Tibial nerve (tissue), 4 donors: ENCODE measurements at places on chromosomes 2 and 18.

DNA sequence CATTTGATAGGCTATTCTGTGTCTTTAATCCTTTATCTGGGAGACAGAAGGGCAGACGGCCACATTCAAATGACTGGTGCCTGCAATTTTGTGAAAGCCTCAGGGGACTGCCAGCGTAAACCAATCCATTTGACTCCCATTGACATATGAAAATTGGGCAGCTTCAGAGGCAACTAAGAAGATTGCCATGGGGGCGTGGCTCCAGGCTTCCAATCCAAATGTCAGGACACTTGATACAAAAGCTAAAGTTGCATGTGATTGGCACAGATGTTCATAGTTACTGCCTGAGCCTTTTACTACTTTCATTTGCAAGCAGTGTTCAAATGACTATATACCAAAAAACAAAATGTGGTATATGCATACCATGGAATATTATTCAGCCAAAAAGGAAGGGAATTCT, 42.0 kb downstream of the SPC25 start:
- no peak for DNase-seq

GRCh38 chr2:175030380-175031271, 25.4 kb upstream of the CHN1 start:
- no peak for DNase-seq

DNA sequence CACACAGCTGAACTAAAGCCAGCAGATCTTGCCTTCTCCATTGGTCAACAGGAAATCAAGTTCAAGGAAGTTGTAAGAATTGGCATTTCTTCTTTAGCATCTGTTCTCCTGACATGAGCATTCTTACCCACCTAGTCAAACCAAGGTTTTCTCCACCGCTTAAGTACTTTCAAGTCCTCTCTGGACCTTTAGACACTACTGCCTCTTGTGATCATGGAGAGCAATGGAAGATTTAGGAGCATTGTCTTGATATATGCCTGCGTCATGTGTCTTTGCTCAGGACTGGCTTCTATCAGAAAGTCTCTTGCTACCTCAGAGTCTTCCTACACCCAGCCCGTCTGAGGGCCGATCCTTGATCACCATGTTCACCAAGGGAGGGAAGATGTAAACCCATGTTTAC, 262.2 kb downstream of the PHLPP1 start:
- no peak for DNase-seq

GRCh38 chr2:10085668-10086059, 5.5 kb upstream of the CYS1 start:
- no peak for DNase-seq

DNA sequence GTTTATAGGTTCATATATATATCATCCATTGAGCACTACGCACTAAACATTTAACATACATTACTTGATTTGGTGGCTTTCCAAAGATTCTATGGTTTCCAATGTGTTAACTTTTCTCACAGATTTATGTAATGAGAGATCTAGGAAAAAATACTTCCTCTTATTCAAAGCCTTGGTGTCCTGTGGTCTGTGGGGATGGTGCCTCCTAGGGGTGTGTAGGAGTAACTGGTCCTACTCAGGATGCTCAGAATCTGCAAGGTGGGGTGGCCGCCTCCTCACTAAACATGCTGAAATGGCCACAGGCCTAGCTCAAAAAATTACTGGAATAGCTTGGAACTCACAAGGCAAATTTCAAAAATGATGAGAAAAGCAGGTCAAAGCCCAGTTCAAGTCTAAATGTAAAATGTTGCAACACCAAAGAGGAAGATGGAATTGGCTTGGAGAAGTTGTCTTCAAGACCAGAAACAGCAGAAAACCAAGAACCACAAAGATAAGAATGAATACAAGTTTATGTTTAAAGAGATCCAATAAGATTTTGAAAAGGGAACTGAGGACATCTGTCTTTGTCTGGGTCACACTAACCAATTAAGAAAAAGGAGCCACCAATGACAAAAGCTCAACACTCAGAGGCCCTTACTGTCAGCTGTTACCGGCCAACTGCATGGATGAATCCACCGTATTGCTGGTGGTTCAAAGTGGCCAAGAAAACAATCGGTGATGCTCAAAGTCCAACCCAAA, 11.5 kb downstream of the GPR55 start:
- DNase-seq, result no peak

GRCh38 chr2:203328760-203329540, 756 bp downstream of the ABI2 start:
- no peak for DNase-seq

DNA sequence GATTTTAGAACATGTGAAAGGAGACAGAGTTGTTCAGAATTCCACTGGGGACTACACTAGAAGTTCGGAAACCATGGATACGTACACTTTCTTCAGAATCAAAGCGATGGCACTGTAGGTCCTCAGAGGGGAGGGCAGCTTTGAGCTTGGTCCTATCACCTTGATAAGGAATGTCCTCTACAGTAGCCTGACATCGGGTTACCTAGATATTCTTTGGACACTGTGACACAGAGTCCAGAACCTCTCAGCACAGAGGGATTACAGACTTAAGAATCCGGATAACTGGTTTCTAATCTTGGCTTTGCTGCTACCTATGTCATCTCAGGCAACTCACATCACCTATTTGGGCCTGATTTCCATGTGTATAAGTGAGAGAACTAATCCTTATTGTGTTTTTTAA, 14.0 kb downstream of the LBH start:
- no peak for DNase-seq

GRCh38 chr18:62318228-62319180, 6.6 kb upstream of the TNFRSF11A start:
- no peak for DNase-seq

DNA sequence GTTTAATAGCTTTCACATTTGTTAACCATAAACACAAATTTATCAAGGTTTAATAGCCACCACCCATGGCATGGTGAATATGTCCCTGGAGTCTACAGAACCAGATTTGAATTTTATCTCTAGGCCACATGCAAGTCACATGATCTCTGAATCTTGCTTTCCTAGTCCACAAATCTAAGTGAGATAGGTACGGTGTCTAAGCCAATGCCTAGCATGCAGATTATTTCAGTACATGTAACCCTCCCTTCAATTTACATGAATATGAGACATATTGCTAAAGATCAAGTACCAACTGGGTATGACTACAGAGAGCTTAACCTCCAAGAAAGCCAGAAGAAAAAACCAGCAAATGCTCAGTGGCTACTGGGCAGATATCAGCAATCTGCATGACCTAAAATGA, 10.0 kb downstream of the ZNF24 start:
- DNase-seq, result no peak

- DNase-seq, result no peak
Observed at GRCh38 chr18:904218-905090, at the start of gene ADCYAP1. ADCYAP1 (plus strand) TSS chr18:904871; CDS start chr18:905387, 516 bp downstream.

DNA sequence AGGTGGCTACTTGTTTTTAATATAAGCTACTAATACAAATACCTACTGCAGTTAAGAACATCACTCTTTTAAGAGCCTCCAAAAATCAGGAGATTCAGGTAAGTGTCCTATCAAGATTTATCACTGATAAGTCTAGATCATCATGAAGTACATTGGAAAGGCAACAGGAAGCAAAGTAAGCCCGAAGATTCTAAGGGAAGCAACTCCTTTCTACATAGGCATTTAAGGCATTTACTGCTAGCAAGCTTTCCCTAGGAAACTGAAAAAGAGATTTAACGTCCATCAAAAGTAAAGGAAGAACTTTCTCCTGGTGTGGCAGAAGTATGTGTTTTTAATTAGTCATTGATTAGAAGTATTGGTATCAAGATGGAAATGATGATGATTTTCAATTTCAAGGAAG, 3.7 kb downstream of the STK17B start:
- DNase-seq, result no peak

DNA sequence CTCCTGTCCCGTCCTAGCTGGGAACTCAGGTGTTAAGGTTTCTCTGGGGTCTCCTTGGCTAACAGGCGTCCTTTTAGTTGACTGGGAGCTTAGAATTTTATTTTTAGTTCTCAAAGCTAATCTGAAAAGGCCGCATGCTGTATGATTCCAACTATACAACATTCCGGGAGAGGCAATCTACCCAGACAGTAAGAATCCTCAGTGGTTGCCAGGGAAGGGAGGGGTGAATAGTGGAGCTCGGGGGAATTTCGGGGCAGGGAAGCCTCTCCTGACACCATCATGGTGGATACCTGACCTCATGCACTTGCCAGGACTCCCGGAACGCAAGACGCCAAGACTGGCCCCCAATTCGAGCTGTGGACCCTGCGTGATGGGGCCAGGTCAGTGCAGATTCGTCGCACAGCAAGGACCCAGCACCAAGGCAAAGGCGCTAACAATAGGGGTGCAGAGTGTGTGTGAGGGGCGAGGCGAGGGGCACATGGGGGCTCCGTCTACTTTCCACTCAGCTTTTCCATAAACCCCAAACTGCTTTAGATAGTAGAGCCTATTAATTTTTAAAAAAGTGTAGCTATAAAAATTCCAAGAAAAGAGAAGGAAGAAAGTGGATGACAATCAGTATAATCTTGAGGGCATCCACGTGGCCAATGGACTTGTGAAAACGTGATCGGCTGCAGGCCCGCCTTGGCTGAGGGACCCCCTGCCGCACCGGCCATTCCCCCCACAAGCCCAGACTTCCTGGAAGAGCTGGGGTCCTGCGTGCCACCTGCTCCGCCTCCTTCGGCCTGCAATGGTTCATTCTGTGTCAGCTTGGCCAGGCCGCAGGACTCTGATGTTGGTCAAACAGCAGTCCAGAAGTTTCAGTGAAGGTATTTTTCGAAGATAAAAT, 17.3 kb downstream of the PDCD1 start:
- no peak for DNase-seq

- no peak for DNase-seq
Observed at GRCh38 chr18:79950515-79951341, 725 bp downstream of the SLC66A2 start.

GRCh38 chr2:175001566-175001965, 3.6 kb downstream of the CHN1 start:
- DNase-seq, result no peak

GRCh38 chr2:204407204-204408014, 137.9 kb upstream of the PARD3B start:
- no peak for DNase-seq

DNA sequence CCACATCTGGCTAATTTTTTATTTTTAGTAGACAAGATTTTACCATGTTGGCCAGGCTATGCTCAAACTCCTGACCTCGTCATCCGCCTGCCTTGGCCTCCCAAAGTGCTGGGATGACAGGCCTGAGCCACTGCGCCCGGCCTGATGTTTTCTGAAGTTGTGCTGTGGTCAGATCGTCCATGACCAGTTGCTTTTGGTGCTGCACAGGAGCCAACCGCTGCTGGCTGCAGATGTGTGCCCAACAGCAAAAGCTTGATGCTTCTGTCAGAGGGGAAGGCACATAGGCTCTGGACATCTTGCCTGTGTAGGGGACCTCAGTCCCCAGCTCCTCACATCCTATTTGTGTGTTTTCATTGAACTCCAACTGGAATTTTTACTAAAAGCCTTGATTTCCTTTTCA, 218.3 kb downstream of the AGAP1 start:
- no peak for DNase-seq

DNA sequence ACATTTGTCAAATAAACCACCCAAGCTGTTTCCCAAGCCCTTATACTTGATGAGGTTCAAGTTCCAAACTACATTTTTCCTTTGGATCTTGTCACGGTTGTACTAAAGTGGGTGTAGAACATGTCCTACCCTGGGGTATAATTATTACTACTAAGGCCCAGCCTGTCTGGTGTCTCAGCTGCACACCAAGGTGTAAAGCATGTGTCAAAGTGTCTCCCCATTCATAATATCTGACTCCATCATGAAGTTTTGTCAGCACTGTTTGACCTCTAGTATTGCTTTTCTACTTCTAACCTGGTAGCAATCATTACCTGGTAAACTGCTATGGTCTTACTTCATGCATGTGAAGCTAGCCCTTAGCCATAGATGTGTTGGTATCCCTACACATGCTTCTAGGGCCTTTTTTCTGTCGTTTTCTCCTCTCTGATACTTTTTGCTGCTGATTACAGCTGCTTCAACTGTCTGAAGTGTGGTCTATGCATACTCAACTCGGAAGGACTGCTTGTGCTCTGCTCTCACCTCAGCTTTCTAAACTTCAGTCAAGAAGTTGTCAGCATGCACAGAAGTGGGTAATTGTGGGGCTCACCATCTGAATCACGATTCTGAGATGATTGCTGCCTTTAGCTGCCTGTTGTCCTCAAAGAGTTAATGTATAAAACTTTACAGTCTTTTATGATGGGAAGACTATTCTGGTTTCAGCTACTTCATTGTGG, 445.7 kb upstream of the TRIB2 start:
- DNase-seq, result no peak

- DNase-seq, result no peak
Observed at GRCh38 chr2:233112329-233112728, 52.2 kb downstream of the INPP5D start.

DNA sequence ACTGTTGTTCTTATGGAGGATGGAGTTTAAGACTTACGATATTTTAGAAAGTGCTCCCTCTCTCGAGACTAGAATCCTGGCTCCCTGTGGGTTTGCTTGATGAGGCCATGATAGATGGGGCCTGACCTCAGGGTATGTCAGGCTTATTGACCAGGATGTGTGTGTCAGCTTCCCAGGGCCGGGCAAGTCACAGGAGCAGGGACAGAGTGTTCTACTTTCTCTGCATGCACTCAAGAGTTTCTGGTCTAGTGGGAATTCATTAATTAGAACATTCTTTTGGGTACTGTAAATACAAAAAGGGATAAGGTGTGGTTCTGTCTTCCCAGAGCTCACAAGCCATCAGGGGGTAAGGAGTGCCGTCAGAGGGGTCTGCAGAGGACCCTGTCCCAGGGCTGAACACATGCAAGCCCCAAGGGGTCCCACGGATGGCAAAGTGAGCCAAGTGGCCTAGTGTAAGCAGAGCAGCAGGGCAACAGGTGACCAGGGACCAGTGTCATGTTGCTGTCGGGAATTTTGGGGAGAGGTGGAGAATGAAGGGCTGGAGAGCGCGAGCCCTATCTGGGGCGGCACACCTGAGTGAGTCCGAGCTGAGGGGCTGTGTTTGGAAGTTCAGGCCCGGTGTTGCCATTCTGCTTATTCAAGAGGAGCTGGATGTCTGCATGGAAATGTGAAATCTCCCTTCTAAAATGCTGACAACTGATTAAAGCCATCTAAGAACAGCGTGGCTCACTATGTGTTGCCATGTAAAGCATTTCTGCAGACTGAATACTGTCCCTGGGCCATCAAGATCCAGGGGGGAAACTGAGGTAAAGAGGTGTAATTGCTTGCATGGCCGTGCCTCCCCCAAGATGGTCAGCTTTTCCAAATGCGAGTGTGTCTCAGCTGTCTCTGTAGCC, 91.4 kb downstream of the TGFA start:
- no peak for DNase-seq

- no peak for DNase-seq
Observed at GRCh38 chr2:240137596-240138253, 1.6 kb upstream of the COPS9 start.

DNA sequence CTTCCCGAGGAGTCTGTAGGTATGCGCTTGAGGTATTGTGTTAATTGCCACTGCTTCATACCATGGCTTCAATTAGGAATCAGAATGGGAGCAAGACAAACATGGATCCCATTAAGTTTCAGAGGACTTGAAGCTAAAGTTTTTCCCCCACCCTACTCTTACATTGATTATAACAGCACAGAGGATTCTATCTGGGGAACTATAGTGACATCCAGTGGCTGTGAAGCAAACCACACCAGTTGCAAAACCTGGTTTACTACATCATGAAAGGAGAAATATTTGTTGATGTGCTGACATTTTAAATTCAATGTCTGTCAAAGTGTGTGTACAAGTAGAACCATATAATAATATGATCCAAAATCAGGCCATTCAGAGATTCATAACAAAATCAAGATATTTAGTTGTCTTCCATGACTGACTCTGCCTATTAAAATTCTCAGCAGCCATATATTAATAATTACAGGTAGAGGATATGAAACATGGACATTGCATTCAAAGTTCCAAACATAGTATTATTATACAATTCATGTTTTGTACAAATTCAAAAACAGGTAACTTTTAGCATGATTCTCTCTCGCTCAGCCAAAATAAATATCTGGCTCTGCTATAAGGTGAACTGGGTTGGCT, 82.9 kb downstream of the GRB14 start:
- DNase-seq, result no peak
